ENCODE measurements at places on chromosomes 12 and 14.

GRCh38 chr12:17301544-17301943 lies 695.6 kb upstream of the LMO3 start:
- no peak overlapping the region for H3K27ac ChIP-seq
- H3K36me3 ChIP-seq = no peaks in the 10 kb centered on the region
- DNase-seq = no peak
- no peak overlapping the region for H3K4me3 ChIP-seq
- H3K27me3 ChIP-seq = no peaks in the 10 kb centered on the region

DNA sequence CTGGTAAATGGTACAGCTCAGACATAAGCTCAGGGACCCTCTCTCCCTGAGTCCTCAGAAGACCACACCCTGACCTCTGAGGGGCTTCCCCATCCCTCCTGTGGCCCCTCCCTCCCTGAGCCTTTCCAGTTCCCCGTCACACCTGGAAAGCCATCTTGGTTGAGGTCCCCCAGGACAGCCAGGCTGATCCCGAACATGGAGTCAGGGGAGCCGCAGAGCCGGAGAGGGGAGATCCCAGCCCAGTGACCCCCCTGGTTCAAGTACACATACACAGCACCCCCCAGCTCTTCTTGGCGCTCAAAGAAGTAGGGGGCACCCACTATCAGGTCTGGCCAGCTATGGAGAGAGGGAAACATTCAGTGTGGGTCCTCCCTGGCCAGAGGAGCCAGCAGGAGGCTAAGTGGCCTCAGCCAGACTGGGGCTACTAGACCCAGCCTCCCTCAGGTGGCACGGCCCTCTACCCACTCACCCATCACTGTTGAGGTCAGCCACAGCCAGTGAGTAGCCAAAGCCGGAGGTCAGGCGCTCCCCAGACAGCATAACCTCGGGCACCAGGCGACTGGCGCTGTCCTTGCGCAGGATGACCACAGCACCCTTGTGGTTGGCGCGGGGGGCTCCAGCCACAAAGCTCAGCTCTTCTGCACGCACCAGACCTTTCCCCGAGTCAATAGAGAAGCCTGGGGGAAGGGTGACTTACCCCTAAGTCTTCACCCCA lies 9.3 kb downstream of the ITGA7 start:
- H3K27ac ChIP-seq = no peak overlapping the region
- no peaks in the 10 kb centered on the region for H3K4me1 ChIP-seq
- no peaks in the 10 kb centered on the region for H3K27me3 ChIP-seq
- no peak overlapping the region for H3K4me3 ChIP-seq
- H3K36me3 ChIP-seq = no peaks in the 10 kb centered on the region

DNA sequence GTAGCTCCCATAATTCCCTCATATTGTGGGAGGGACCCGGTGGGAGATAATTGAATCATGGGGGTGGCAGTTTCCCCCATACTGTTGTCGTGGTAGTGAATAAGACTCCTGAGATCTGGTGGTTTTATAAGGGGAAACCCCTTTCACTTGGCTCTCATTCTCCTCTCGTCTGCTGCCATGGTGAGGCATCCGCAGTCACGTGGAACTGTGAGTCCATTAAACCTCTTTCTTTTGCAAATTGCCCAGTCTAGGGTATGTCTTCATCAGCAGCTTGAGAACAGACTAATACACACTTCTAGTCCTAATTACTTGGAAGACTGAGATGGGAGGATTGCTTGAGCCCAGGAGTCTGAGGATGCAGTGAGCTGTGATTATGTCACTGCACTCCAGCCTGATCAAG lies 64.4 kb downstream of the TMX1 start:
- no peaks in the 10 kb centered on the region for H3K4me1 ChIP-seq
- no peak for DNase-seq
- H3K36me3 ChIP-seq = no peaks in the 10 kb centered on the region
- no peak overlapping the region for H3K4me3 ChIP-seq

- H3K4me3 ChIP-seq = peak overlapping the region; percentile 93
- H3K4me1 ChIP-seq = peaks cover 3% of the 10 kb centered on the region
- peak overlapping the region; percentile 91 for H3K27ac ChIP-seq
- DNase-seq = no peak
- H3K27me3 ChIP-seq = no peaks in the 10 kb centered on the region
Measured at GRCh38 chr14:49851813-49852212, 775 bp downstream of the NEMF start.

DNA sequence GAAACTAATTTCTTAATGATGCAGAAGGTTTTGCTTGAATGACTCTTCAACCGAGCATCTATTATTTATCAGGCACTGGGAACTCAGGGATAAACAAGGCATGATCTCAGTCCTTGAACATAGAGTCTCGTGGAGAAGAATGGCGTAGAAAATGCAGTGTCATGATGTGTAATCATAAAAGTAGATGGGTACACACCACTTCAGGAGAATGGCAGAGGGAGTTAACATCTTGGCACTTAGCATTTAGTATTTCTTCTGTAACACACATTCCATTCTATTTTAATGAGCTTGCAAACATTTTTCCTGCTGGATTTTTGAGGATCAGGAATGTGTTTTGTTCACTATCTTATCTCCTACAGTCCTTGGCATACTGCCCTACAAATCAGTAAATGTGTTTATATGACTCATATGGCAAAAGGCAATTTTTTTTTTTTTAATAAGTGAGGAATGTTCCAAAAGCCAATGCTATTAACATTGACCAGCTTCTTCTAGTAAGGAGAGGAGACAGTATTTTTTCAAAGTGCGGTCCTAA lies 3.8 kb downstream of the TXNRD1 start:
- peak; percentile 52 for DNase-seq
- H3K27me3 ChIP-seq = no peaks in the 10 kb centered on the region
- peaks cover 31% of the 10 kb centered on the region for H3K4me1 ChIP-seq
- no peak overlapping the region for H3K4me3 ChIP-seq
- H3K36me3 ChIP-seq = no peaks in the 10 kb centered on the region

DNA sequence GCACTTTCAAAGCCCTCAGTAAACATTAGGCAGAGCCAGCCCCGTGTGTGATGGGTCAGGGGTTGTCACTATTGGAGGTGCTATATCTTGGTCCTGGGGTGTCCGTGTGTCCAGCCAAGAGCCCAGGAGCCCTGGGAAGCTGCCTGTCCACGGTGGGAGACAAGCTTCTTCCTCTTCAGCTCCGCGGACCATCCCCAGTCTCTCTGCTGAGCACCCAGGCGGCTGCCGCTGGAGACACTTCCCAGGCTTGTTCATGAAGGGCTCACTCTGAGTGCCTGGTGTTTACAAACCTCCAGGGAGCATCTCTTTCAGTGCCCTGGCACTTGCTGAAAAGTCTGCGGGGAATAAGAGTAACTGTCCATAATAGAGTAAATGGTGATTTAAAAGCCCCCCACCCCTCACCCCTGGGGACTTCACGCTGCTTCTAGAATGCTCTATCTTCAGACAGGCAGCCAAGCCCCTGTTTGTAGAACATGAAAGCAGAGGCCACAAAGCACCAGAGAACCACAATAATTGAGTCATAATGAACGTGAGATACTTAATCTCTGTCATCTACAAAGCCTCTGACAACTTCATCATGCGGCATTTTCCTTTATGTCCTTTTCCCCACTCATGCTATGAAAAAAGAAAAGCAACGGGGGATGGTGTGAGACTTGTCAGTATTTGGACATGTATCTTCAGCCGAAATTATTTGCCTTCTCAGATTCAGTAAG lies 178.6 kb downstream of the TMEM132C start:
- DNase-seq = no peak
- H3K27me3 ChIP-seq = no peaks in the 10 kb centered on the region
- no peaks in the 10 kb centered on the region for H3K36me3 ChIP-seq
- peak overlapping the region; percentile 28 for H3K27ac ChIP-seq

- H3K4me1 ChIP-seq = no peaks in the 10 kb centered on the region
- DNase-seq = no peak
- no peaks in the 10 kb centered on the region for H3K27me3 ChIP-seq
- H3K36me3 ChIP-seq = no peaks in the 10 kb centered on the region
Measured at GRCh38 chr12:94123127-94123526, 25.2 kb upstream of the PLXNC1 start.

- no peaks in the 10 kb centered on the region for H3K36me3 ChIP-seq
- H3K4me3 ChIP-seq = no peak overlapping the region
- no peaks in the 10 kb centered on the region for H3K4me1 ChIP-seq
- no peaks in the 10 kb centered on the region for H3K27me3 ChIP-seq
- no peak for DNase-seq
Measured at GRCh38 chr12:96329545-96329944, 70.7 kb downstream of the CDK17 start.

DNA sequence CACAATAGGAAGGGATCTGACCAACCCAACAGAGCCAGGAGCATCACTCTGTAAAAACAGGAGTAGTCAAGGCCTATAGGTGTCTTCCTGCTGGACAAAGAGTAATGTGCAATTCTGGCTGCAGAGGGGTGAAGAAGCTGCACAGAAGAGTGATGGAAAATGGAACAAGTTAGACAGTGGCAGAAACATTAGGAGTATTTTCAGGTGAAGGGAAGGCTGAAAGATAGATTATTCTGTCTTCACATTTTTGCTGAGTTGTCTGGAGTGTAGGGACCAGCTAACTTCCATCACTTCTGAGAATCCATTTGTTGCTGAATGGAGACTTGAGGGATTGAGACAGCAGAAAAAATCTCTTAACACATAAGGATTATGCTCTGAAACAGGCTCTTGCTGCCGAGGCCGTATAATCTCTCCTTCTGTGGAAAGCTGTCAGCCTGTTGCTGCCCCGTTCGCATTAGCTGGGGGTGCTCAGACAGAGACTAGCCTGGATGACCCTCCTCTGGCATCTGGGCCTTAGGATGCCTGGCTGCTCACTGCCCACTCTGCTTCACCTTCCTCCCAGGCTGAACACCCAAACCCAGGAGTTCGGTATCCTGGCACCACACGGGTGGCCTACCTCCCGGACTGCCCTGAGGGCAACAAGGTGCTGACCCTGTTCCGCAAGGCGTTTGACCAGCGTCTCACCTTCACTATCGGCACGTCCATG lies 3.1 kb upstream of the ARHGEF25 start:
- no peak for DNase-seq
- H3K27me3 ChIP-seq = no peaks in the 10 kb centered on the region
- peaks cover 16% of the 10 kb centered on the region for H3K4me1 ChIP-seq
- H3K4me3 ChIP-seq = no peak overlapping the region
- H3K27ac ChIP-seq = no peak overlapping the region

- no peak overlapping the region for H3K4me3 ChIP-seq
- no peak overlapping the region for H3K27ac ChIP-seq
- H3K36me3 ChIP-seq = no peaks in the 10 kb centered on the region
- DNase-seq = no peak
- no peaks in the 10 kb centered on the region for H3K4me1 ChIP-seq
- no peaks in the 10 kb centered on the region for H3K27me3 ChIP-seq
Measured at GRCh38 chr12:117596968-117597367, 235.5 kb upstream of the NOS1 start.

DNA sequence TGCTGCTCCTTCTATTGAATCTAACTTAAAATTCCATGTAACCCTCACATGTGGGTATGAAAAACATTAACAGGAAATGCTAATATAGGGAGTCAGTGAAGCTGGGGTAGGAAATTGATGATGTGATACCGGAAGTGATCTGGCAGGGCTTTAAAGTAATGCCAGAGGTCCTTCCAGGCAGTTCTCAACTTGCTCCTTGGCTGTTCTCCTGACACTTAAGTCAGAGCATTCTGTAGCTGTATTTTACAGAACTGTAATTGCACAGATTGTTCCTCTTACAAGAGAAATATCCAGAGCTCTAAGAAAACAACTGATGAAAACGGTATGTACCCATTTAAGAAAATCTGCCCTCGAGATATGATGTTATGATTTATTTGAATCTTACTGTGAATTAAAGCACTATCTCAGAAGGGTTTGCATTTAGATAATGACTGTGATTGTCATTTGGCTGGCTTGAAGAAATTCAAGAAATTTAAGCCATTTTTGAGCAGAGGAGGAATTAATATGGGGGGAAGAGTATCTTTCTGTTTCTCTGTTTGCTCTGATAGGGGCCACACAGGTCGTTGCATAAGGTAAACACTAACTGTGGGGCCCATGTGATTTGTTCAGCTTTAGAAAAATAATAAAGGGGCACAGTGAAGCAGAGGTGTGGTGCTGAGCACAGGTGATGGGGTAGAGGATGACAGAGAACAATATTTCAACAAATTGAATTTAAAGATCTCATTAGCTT lies 88.4 kb downstream of the BBS10 start:
- no peak overlapping the region for H3K4me3 ChIP-seq
- no peaks in the 10 kb centered on the region for H3K4me1 ChIP-seq
- no peak for DNase-seq

DNA sequence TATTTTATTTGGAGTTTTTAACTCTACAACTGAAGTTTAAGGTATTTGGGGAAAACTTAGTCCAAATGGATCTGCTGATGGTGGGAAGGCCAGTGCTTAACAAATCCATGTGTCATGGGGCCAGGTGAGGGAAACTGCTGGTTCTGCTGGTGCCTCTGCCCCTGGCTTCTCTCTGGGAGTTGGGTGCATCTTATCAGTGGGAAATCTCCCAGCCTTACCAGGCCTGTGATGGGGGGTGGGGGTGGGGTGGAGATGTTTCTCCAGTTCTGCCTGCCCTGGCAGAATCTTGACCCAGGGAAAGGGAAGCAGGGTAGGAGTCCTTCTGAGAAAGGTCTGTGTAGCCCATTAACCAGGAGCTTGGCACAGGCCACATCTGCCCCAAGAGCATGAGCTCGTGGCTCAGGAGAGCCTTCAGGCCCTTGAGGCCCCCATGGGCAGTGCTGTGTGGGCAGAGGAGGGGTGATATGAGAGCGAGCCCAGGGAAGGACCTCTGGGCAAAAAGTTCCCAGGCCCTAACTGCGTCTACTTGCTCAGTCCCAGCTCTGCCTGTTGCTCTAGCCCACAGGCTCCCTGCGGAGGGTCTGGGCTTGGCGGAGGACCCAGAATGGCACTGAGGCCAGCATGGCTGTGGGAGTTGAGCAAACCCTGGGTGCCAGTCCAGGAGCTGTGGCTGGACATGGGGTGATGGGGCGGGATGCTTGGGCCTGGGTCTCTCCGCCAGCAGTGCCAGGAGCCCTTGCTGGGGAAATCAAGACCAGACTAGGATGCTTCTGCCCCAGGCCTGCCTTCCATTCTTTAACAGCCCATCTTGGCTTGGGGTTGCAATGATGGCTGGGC lies 18.2 kb downstream of the VASH1 start:
- H3K4me1 ChIP-seq = peaks cover 27% of the 10 kb centered on the region
- no peak overlapping the region for H3K4me3 ChIP-seq
- no peaks in the 10 kb centered on the region for H3K36me3 ChIP-seq
- H3K27ac ChIP-seq = no peak overlapping the region
- no peaks in the 10 kb centered on the region for H3K27me3 ChIP-seq
- no peak for DNase-seq

DNA sequence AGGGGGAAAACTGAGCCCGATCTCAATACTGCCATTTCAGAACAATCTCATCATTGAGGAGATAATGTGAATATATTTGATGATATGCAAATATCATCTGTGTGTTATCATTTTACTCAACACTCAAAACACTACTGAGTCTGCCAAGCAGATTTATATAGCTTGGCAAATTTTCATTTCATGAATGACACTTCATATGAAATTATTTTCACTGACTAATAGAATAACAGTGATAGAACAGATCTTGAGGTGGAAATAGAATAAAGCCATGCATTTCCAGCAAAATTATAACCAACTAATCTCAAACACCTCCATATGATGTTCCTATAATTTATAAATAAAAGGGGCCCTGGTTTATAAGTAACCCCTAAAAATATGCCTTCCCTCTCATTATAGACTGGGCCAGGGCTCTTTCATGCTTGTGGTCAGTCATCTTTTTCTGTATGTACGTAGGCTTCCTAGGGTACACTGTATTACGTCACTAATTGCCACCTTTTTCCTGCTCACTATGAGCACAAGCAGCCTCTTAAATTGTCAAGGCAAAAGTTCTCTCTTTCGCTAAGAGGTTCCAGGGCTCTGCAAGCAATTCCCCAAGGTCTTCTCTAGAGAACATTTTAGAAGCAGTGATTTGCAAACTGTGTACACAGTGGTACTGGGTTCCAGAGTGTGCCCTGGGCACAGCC lies 197.1 kb upstream of the FOXN3 start:
- no peaks in the 10 kb centered on the region for H3K27me3 ChIP-seq
- H3K4me3 ChIP-seq = no peak overlapping the region
- H3K27ac ChIP-seq = no peak overlapping the region
- peaks cover 10% of the 10 kb centered on the region for H3K4me1 ChIP-seq

Data from testis (tissue), 5 donors.